Kidney capillary endothelial cell (primary cell): ENCODE measurements at places on chromosomes 13 and 19.

DNA sequence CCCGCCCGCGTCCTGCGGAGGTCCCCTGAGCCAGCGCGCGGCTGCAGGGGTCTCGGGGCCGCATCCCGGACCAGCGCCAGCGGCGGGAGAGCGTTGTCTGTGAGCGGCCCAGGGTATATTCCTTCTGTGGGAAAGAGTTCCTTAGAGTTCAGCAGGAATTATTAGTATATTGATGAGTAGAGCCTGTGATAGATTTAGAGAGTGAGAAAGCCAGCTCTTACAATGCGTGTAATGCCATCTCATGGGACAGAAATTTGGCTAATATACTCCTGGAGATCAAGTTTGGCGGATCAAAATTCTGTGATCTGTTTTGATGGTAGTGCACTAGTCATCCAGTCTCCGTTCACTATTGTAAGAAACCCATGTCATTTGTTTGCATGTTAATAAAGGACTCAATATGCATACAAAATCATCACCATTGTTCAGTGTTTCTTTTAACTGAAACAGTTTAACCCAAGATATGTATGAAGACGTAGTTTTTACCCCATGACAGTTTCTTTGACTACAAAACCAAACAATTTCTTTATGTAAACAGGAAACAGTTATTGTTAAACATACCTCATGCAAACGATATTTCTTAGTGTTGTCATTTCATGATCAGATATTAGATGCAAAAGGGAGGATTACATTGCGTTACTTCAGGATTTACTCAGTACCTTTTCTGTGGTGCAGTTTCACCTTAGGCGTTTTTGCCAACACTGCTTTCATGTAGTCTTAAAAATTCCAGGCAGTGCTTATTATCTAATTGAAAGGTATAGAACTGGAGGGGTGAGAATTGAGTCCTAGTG lies 9.9 kb downstream of the TNFRSF19 start:
- DNase-seq: no peak

- DNase-seq: no peak
Measured at GRCh38 chr19:2816641-2817040, 3.0 kb upstream of the ZNF554 start.

- no peak for DNase-seq
Measured at GRCh38 chr13:27482983-27483382, 32.6 kb upstream of the MTIF3 start.

- DNase-seq: no peak
Measured at GRCh38 chr19:49333811-49334288, 1.4 kb upstream of the CD37 start.

- DNase-seq: no peak
Measured at GRCh38 chr13:39941911-39942551, 286.6 kb downstream of the COG6 start.

DNA sequence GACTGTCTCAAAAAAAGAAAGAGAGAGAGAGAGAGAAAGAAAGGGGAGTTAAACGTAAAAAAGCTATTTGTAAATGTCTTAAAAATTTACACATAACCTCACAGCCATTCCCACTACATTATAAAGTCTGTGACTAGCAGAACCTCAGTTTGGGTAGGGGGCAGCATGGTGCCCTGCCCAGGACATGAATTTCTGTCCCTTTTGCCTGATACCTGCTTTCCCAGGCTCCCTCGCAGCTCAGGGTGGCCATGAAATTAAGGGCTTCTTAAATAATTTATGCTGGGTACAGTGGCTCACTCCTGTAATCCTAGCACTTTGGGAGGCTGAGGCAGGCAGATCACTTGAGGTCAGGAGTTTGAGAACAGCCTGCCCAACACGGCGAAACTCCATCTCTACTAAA lies 4.8 kb downstream of the IFNL1 start:
- no peak for DNase-seq

DNA sequence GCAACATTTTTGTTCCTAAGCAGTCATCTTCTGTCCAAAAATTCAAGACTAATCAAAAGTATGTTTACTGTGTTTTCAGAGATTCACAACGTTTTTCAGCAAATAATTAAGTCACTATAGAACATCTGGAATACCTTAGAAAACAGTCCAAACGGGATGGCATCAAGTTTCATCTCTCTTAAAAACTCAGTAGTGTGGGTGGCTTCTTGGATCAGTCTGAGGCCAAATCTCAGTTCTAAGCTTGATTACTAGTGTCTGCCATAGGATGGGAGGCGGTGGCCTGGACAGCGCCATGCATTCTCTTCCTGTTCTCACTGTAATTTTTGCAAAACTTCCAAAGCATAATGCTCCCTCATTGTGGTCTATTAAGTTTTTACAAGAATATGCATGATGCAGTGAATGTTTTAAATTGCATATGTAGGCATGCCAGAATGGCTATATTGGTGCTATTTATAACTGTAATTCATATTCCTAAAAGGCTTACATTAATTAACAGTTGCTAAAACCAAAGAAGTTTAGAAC lies 37.1 kb downstream of the ANKRD10 start:
- DNase-seq: no peak

DNA sequence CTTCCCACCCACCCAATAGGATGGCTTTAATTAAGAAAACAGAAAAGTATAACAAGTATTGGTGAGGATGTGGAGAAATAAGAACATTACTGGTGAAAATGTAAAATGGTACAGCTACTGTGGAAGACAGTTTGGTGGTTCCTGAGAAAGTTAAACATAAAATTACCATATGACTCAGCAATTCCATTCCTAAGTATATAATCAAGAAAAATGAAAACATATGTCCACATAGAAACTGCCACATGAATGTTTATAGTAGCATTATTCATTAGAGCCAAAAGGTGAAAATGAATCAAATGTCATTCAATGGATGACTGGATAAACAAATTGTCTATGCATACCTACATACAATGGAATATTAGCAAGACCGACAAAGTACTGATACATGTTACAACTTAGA lies 16.9 kb downstream of the DZIP1 start:
- no peak for DNase-seq

DNA sequence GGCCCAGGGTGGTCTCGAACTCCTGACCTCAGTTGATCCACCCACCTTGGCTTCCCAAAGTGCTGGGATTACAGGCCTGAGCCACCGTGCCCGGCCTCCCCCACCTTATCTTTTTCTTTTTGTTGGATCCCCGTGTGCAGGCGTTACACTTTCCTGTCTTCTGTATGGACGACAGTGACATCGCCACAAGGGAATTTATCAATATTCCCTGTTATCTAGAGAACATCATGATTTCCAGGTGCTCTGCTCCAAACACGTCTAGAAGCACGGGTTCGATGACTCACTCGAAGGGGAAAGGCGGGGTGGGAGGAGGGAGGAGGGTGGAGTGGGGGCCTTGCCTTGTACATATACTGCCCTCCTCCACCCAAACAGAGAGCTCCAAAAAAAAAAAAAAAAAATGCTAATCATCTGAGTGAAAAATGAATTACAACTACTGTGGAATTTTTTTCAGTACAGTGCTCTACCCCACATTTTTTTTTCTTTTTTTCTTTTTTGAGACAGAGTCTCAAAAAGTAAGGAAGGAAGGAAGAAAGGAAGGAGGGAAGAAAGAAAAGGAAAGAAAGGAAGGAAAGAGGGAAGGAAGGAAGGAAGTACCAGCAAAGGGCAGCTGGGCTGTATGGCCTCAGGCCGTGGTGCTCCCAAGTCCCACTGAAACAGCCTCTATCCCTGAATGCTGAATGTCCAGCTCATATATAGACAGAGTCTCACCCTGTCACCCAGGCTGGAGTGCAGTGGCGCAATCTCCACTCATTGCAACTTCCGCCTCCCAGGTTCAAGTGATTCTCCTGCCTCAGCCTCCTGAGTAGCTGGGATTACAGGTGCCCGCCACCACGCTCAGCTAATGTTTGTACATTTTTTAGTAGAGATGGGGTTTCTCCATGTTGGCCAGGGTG lies 36.8 kb downstream of the INSR start:
- DNase-seq: no peak

DNA sequence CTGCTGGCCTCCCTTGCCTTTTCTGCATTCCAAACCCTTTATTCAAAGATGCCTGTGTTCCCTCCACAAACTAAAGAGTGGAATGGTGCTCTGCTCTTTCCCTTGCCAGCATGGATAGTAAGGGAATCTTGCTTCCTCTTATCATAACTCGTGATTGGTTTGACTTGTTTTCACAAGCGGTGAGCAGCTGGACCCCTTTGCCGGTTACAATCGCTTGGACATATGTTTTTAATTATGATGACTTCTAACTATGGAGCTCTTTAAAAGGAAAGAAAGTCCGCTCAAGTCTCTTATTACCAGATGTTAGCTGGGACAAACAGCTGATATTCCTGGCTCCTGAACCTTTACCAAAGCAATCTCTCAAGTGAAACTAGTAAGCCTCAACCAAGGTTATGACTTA lies 1094.7 kb downstream of the UQCRFS1 start:
- DNase-seq: no peak

DNA sequence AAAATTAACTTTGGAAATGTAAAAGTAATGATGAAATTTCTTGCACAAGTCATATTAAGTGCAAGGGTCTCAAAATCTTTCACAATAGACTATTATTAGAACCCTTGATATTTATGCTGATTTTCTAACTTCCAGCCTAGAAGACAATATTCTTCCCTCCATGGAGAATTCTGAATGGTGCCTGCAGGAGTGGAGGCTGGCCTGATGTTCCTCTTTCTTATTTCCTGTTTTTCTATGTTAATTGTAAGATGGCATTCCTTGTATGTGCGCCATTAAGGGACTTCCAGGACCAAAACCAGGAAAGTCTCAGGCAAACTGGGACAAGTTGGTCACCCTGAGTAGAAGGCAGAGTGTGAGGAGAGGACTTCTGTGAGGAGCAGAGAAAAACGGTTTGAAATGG lies 294.9 kb downstream of the DLEU7 start:
- DNase-seq: no peak

DNA sequence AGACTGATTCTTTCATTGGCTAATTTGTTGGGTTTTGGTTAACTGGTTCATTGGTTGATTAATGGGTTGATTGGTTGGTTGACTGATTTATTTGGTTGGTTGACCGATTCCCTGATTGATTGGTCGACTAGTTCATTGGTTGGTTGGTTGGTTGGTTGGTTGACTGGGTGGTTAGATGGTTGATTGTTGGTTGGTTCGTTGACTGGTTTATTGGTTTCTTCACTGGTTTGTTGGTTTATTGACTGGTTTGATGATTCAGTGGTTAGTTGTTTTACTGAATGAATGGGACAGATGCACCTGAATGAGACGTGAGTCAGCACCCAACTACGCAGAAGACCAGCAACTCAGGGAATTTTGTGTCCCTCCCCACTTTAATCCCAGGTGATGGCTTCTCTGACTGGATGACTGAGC lies 2.7 kb upstream of the NUP62 start:
- no peak for DNase-seq

- DNase-seq: no peak
Measured at GRCh38 chr13:30864433-30865122, 41.5 kb upstream of the MEDAG start.

GRCh38 chr19:46241626-46242025 lies 12.1 kb downstream of the IGFL1 start:
- DNase-seq: no peak

GRCh38 chr19:32240316-32240715 lies 105.1 kb upstream of the ZNF507 start:
- DNase-seq: no peak

GRCh38 chr19:40716031-40716481 lies 630 bp downstream of the COQ8B start:
- DNase-seq: peak; percentile 83

DNA sequence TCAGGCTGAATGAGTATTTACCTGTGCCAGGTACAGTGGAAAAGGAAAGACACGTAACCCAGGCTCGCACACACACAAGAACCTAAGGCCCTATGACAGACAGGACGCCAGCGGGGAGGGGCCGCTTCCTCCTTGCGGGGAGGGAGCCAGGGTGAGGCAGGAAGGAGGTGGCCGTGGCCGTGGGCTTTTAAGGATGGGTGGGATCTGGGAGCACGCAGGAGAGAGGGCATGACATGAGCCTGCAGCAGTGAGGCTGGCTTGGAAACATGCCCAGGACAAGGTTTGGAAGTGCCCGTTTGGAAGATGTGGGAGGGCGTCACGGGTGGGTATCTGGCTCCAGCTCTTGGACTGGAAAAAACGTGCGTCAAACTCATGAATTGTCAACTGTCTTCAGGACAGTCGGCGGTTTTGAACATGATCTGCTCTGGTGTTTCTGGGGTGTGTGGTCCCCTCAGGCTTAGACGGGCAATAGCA lies 20.1 kb downstream of the SH3GL1 start:
- no peak for DNase-seq

DNA sequence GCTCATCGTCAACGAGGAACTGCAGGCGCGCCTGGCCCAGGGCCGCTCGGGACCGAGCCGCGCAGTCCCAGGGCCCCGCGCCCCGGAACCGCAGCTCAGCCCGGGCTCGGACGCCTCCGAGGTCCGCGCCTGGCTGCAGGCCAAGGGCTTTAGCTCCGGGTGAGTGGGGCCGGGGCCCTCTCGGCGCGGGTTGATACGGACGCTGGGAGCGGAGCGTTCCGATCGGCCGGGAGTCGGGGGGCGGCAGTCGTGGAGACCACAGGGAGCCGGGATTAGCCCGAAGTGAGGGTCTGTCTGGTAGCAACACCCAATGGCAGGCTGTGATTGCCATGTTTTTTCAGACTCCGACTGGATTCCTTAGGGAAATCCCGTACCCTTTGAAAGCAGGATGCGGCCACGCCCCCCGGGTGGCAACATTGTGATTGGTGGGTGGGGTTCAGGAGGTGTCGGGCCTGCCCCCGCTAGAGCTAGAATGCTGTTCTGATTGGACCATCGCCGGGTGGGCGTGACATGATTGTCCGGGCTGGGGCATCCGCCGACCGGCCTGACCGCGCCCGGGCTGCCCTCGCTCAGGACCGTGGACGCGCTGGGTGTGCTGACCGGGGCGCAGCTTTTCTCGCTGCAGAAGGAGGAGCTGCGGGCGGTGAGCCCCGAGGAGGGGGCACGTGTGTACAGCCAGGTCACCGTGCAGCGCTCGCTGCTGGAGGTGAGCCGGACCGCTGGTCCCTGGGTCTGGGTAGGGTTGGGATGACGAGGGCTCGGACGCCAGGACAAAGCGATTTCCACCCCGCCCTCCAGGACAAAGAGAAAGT lies 11.3 kb downstream of the EPS8L1 start:
- DNase-seq: peak; percentile 96

- DNase-seq: no peak
Measured at GRCh38 chr13:23509781-23510543, 60.2 kb upstream of the TNFRSF19 start.

DNA sequence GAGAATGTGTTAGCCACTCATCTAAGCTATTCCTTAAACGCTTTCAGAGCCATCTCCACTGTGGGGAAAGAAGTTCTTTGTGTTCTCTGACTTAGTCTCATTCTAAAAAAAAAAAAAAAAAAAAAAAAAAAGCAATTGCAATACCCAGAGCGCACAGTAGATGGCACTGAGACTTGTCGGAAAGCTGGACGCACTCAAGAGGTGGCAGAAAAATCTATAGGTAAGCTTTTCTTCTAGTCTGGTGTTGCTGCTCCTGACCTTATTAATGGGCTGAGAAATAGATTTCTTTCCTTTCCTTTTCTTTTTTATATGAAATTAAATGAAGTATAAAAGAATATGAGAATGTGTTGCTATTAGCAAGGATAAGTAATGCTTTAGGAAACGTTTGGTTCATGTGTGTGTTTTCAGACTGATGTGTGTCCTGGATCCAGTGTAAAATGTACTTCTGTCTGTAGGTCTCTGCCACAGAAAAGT lies 4.7 kb upstream of the GJB2 start:
- peak; percentile 29 for DNase-seq

- DNase-seq: peak; percentile 59
Measured at GRCh38 chr13:45370922-45371406, 30.0 kb upstream of the TPT1 start.

- DNase-seq: no peak
Measured at GRCh38 chr19:15998166-15998565, 49.4 kb downstream of the OR10H4 start.

- no peak for DNase-seq
Measured at GRCh38 chr13:23506807-23507291, 63.4 kb upstream of the TNFRSF19 start.
